Activated effector memory CD4-positive, alpha-beta T cell treated with anti-CD3 and anti-CD28 coated beads, Interleukin-2, amount 50 U/mL, for 16 hours (primary cell): ENCODE measurements at places on chromosomes 6 and 20.

- no peak for DNase-seq
Observed at GRCh38 chr20:10790013-10790412, 116.2 kb upstream of the JAG1 start.

DNA sequence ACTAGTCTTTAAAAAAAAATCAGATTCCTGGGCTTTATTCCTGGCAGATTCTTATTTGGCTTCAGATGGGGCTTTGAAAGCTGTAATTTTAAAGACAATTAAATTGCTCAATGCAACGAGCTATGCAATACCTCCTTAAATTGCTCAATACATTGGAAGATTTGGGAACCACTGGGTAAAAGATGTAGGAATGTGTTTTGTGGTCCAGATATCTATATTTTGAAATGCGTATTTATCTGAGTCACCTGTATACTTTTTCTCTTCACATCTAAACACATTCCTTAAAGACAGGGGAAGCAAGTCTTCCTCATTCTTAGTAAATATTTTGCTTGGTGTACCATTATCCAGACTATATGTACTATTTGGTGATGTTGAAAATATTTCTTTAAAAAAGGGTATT, 29.6 kb upstream of the MAP7 start:
- no peak for DNase-seq

GRCh38 chr6:162315291-162315690, 412.3 kb downstream of the PRKN start:
- DNase-seq = no peak

- DNase-seq = peak; percentile 45
Observed at GRCh38 chr20:2331901-2332565, 36.2 kb downstream of the TGM3 start.

- no peak for DNase-seq
Observed at GRCh38 chr6:31878726-31879125, at the start of gene SLC44A4. SLC44A4 (minus strand) TSS chr6:31878997; CDS start chr6:31878980, 17 bp downstream.

DNA sequence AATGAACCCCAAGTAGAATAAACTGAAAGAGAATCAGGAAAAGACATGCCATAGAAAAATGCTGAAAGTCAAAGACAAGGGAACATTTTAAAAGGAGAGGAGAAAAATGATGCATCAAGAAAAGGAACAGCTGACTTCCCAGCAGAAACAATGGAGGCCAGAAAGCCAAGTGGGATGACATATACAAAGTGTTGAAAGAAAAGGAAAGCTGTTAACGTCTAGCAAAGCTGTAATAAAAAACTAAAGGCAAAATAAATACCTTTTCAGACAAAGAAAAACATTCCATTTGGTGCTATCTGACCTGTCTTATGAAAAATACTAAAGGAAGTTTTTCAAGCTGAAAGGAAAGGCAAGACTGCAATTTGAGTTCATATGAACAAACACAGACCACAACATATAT, 34.1 kb upstream of the PDE10A start:
- no peak for DNase-seq

DNA sequence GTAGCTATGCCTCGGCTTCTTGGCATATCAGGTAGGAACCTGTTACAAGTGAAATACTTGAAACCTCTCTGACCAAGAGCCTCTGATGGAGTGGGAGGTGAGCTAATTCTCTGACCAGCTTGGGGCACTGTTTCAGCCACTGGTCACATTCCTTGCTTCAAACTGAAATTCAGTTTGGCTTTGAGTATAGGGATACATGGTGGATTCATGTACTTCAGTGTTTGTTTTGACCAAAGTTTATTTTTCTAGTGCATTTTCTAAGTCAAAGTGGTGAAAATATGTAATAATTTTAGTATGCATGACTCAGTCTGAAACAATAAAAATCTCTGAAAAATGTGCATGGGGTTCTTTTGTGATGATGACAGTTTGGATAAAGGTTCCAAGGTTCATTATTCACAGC, 18.6 kb downstream of the TTPAL start:
- DNase-seq = no peak

- DNase-seq = no peak
Observed at GRCh38 chr20:23607497-23608245, 2.0 kb upstream of the CST9 start.
